WTC11 (cell line): ENCODE measurements at places on chromosomes 13 and 19. TPM values are rescaled to one million over a fixed set of nuclear protein-coding genes. Genes with fewer than 3 reads are reported as not detected.

DNA sequence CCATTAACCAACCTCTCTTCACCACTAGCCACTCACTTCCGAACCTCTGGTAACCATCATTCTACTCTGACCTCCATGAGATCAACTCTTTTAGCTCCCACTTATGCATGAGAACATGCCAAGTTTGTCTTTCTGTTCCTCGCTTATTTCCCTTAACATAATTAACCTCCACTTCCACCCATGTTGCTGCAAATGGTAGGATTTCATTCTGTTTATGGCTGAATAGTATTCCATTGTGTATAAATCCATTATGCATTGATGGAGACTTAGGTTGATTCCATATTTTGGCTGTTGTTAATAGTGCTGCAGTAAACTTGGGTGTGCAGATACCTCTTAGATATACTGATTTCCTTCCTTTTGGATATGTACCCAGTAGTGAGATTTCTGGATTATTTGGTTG lies 30.2 kb downstream of the ZNF382 start:
- no peak for DNase-seq

- no peak for DNase-seq
These were observed 354.5 kb upstream of the NBEA start for GRCh38 chr13:34587576-34587975.

DNA sequence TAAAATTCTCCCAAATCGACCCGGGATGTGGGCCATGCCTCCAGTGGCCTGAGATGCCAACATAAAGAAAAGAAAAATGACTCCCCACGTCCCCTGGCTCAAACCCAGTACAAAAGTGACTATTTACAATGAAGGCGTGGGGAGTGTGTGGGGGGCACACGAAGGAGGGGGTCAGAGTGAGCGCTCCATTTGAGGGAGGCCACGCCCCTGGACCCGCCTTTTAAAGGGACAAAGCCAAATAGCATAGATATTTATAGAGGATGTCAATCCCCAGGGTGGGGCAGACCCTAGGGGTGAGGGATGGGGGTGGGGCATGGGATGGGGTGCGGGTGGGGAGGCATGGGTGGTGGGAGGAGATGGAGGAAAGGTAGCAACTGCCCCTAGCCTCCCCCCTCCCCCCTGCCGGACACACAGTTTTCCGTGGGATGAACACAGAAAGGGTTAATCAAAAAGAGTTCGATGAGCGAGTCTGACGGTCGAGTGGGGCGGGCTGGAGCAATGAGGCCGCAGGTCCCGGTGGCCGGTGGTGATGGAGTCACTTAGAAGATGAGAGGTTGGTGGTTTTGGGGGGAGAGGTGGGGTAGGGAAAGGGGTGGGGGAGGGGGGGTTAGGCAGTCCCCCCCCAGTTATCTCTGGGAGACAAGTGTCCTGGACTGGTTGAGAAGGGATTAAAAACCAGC lies 20.1 kb upstream of the NANOS2 start:
- DNase-seq = no peak

- DNase-seq = no peak
These were observed 7.4 kb downstream of the MICOS13 start for GRCh38 chr19:5672708-5673459.

DNA sequence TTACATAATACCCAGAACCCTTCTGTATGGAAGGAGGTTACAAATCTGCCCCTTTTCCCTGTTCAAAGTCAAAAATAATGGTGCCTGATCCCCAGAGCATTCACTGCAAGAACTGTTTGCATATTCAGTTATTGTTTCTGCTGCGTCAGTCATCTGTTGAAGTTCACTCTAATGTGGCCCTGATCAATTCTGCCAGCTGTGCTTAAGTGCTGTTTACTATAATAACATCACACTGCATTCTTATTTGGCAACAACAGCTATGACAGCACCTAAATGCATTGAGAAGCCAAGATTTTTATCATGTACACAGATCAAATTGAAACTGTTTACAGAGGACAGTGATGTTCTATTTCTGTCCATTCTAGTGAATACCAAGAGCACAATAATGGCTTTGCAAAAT lies 115.9 kb downstream of the DACH1 start:
- no peak for DNase-seq

- DNase-seq = no peak
These were observed 136.6 kb downstream of the FRY start for GRCh38 chr13:32168131-32168530.

GRCh38 chr19:49687566-49688316 lies 1.7 kb upstream of the ADM5 start:
- no peak for DNase-seq

Gene COMMD6
- 94.6 to 136 TPM (median 124 TPM) in 3 replicates for total RNA-seq

GRCh38 chr19:17259118-17259780 lies 5.3 kb downstream of the USHBP1 start:
- DNase-seq = no peak

DNA sequence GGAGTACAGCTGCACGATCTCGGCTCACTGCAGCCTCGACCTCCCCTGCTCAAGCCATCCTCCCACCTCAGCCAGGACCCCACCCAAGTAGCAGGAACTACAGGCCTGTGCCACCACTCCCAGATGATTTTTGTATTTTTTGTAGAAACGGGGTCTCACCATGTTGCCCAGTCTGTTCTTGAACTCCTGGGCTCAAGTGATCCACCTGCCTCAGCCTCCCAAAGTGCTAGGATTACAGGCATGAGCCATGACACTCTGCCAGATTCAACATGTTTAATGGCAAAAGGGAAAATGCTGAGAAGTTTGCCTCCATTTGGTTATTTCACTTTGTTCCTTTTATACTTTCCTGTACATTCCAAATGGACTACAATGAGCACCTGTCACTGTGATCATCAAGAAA lies 65.8 kb downstream of the ZIC5 start:
- DNase-seq = no peak

Gene C19orf81
- total RNA-seq = 22.4 to 24.5 TPM (median 22.9 TPM) in 3 replicates

GRCh38 chr13:50842990-50843256 lies 569 bp downstream of the DLEU7 start:
- DNase-seq = peak; percentile 15

Gene ZNF135
- 5.6 to 8.0 TPM (median 7.2 TPM) in 3 replicates for total RNA-seq

Gene CEACAM8
- total RNA-seq = not detected in 3 replicates

GRCh38 chr19:4508698-4509097 lies 9.6 kb downstream of the PLIN4 start:
- DNase-seq = no peak

Gene DCT
- total RNA-seq = not detected in 3 replicates

GRCh38 chr19:53076984-53077383 lies 26.2 kb downstream of the ZNF160 start:
- DNase-seq = peak; percentile 91

DNA sequence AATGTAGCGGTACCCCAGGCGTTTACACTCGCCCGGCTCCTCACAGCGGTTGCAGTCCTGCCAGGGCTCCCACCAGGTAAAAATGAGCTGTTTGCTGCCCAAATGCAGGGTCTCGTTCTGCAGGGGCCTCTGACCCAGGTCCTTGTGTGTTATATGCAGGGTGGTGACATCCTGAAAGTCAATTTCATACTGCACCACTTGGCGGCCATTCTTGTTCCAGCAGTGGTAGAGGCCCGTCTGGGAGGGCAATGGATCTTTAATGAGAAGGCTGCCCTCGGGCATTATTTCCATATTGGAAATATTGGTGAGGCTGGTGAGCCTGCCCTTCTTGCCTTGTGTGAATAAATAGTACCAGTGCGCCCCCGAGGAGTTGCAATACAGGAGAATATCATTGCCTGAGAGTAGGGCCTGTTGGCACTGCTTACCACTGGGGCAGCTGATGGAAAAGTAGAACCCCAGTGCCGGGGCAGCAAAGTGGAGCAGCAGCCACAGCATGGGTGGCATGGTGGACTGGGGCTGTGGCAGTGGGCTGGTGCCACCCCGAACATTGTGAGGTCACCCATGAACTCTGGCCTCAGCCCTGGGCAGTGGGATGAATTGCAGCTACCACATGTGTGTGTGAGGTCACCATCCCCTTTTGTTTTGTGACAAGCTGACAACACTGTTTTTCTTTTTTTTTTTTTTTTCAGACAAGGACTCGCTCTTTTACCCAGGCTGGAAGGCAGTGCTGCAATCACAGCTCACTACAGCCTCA lies at the start of gene FAM187B:
Gene FAM187B, minus strand, starts transcription at position 563 of the 754 bp plus-strand sequence. Its CDS starts 59 bp downstream, at position 504.
- DNase-seq = no peak

GRCh38 chr19:6834433-6834832 lies 52.9 kb upstream of the ADGRE1 start:
- no peak for DNase-seq

DNA sequence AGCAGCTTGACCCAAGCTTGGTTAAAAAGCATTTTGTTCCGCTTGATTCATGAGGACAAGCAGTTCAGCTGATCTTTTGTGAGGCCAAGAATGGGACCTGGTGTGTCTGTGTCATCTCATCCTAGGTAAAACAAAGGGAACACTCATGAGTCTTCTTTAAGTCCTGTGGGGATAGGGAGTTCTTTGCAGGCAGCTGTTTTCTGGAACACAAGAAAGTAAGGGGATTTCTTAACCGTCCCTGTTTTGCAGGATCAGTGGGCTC lies 134.5 kb upstream of the TMTC4 start:
- DNase-seq = no peak

- no peak for DNase-seq
These were observed 1001.1 kb downstream of the OLFM4 start for GRCh38 chr13:54029720-54030119.

- DNase-seq = no peak
These were observed 221.7 kb downstream of the COG6 start for GRCh38 chr13:39877134-39877533.

Gene TNNI3
- 15.0 to 36.7 TPM (median 34.0 TPM) in 3 replicates for total RNA-seq

DNA sequence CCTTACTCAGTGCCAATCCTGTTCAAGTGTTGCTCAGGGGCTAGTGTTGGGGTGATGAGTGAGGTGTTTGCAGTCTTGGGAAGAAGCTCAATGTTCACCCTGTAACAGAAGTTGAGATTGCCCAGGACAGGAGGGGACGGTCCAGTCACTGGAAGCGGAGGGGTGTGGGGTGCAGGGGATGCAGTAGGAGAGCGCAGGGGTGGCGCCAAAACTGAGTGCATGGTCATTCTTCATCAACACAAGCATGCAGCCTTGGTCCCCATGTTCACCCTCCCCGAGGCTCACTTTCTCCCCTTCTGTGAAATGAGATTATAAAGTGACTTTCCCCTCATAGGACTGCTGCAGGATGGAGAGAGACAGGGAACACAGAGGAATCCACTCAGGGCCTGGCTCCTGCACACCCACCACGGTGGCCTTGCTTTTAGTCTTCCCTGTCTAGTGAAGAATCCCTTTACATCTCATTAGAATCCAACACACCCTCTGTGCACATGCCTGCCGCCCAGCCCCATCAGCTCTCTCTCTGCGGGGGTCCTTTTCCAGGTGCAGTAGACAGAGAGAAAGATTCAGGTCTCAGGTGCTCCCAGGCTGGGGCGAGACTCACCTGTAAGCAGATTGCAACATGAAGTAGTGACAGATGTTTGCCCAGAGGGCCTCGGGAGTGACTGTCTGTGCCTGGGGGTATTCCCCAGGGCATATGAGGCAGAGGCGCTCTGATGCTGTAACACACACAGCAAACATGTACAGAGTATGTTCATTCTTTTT lies 93.2 kb downstream of the TSHZ3 start:
- no peak for DNase-seq

GRCh38 chr13:86788616-86789015 lies 882.6 kb upstream of the SLITRK5 start:
- DNase-seq = no peak

GRCh38 chr13:65913173-65913572 lies 1317.0 kb downstream of the PCDH9 start:
- no peak for DNase-seq

DNA sequence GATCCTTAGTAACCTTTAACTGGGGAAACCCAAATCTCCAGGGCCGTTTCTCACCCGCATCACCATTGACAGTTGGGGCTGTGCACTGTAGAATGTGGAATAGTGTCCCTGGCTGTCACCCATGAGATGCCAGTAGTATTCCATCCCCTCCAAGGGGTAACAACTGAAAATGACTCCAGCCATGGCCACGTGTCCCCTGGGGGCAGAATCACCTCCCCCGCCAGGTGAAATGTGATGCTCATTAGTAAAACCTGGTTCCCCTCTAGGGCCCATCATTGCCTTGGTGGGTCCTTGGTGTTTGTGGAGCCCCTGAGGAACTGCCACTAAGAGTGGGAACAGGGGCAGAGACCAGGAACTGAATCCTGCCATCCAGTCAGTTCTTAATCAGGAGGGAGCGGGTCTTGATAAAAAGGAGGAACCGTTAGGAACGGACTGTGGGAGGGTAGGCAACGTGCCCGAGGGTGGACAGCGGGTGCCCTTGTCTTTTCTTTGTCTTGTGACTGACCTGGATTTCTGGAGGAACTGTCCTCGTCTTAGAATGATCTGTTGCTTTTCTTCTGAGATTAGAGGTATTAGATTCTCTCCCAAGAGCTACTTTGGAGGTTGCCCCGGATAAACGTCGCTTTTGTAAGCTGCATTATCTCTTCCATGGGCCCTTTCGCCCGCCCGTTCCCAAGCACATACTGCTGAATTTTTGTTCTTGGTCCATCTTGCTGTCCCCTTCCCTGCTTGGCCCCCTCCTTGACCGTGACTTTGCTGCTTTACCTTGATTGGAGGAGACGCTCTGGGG lies 3.5 kb downstream of the MYO9B start:
- no peak for DNase-seq

Gene SULT2B1
- total RNA-seq = 0.96 to 2.1 TPM (median 1.3 TPM) in 3 replicates

GRCh38 chr19:30887042-30887441 lies 462.2 kb downstream of the TSHZ3 start:
- no peak for DNase-seq

DNA sequence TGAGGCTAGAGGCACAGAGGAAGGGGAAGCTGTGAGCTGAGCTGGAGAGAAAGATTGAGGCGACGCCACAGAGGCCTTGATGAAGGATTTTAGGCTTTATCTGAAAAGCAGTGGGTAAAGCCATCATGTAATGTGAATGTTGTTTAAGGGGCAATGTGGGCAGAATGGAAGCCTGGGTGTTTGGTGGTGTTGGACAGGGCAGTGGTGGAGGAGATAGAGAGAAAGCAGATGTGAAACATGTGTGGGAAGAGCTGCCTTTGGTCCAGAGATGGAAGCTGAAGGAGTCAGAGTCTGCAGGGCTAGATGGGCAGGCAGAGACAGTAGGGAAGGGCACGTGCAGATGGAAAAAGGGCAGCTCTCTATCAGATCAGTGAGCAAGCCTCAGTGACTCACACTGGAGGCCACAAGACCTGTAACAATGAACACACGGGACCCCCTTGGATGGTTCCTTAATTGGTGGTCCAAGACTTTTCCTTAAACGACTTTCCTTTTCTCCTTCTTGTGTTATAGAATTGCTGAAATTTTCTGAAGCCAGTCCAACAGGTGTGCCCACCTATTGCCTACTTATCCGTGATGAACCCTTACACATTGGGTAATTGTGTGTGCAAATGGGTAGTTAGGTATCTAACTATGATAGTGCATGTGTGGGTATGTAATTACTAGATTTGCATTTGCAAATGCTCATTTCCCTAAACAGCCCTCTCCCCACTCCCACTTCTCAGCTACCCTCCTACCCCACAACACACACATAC lies 21.7 kb downstream of the ZNF536 start:
- no peak for DNase-seq

DNA sequence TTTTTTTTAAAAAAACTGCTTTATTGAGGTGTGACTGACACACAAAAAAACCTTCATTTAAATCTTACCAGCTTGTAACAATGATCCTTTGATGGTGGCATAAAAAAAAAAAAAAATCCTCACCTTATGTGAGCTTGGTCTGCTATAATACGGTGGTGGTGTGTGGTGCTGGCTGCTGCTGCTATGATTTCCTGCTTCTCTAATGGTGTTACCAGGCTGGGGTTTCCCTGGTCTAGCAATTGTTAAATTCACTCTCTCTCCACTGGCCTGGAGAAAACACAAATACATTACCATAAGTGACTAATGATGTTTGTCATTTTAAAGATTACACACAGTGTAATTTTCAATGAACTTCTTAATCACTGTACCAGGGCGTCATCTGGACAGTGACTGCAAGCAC lies 60.6 kb downstream of the LNX2 start:
- DNase-seq = no peak
